ENCODE measurements at places on chromosomes 2 and 18.

GRCh38 chr18:47149457-47150028, 757 bp downstream of the HDHD2 start:
- peak; percentile 16 for DNase-seq

- no peak for DNase-seq
Measured at GRCh38 chr2:218166791-218167190, at the start of gene CXCR1. Gene CXCR1, minus strand, starts transcription at chr2:218166962. Its CDS starts 1,751 bp downstream, at chr2:218165211.

DNA sequence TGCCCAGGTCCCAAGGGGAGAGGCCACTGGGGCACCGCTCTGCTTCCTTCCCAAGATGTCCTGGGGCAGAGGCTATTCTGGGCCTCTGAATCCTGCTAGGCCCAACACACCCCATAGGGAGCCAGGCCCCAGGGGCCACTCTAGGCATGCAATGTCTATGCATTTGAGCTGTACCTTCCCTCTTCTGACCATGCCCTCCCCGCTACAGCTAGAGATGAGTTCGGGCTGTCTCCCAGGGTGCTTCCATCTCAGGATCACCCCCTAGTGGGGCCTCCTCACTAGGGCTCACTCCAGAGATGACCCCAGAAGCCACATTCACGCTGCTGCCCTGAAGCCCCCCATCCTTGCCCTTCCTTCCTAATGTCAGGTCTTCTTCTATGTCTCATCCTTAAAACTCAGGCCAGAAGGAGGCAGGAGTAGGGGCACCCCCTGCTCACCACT, 54.4 kb downstream of the TNS1 start:
- no peak for DNase-seq

GRCh38 chr18:46502444-46502843, 154.6 kb downstream of the LOXHD1 start:
- DNase-seq = no peak

DNA sequence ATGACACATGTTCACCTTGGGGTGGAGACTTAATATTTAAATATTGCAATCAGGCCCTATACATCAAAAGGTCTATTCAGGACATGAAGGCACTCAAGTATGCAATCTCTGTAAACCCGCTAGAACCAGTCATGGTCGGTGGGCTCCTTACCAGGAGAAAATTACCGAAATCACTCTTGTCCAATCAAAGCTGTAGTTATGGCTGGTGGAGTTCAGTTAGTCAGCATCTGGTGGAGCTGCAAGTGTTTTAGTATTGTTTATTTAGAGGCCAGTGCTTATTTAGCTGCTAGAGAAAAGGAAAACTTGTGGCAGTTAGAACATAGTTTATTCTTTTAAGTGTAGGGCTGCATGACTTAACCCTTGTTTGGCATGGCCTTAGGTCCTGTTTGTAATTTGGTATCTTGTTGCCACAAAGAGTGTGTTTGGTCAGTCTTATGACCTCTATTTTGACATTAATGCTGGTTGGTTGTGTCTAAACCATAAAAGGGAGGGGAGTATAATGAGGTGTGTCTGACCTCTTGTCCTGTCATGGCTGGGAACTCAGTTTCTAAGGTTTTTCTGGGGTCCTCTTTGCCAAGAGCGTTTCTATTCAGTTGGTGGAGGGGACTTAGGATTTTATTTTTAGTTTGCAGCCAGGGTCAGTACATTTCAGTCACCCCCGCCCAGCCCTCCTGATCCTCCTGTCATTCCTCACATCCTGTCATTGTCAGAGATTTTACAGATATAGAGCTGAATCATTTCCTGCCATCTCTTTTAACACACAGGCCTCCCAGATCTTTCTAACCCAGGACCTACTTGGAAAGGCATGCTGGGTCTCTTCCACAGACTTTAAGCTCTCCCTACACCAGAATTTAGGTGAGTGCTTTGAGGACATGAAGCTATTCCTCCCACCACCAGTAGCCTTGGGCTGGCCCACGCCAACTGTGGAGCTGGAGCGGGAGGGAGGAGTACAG, 108.1 kb downstream of the XRCC5 start:
- DNase-seq = no peak

GRCh38 chr2:20635113-20635510, 15.8 kb downstream of the HS1BP3 start:
- no peak for DNase-seq

DNA sequence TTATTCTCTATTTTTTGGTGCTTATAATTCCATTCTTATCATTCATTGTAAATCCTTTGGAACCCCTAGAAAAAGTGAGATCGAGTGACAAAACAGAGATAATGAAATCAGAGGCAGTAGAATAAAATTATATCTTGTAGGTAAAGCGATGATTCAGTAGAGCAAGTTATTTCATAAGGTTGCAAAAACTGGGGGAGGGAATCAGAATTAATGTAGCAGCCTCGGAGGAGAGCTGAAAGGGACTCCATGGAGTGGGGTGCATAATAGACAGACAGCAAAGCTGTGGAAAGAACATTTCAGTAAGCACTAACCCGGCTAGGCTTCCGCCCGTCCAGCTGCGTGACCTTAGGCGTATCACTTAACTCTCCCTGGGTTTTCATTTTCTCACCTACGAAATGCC, 289.7 kb downstream of the EN1 start:
- DNase-seq = no peak
